ENCODE measurements at places on chromosomes 12 and 14.

DNA sequence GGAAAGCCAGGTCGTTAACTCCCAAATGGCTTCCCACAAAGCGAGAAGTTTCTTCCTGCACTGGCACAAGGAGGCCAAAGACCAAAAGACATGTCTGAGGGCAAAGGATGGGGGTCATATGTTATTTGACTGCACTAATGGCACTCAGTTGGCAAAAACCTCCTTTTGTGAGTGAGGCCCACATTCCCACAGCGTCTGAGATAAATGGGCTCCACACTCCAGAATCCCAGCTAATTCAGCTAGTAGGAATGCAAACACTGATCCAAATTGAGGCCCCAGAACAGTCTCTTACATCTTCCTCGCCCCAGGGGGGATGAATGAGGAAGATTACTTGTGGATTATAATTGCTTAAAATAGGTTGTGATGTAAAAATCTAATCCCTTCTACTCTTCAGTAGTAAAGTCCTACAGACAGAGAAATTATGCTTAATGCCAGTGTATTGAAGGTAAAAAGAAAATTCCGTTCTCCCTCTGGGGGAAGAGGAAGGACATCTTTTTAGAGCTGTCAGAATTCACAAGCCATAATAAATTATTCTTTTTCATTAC, 86.4 kb upstream of the PIWIL1 start:
- DNase-seq: no peak

DNA sequence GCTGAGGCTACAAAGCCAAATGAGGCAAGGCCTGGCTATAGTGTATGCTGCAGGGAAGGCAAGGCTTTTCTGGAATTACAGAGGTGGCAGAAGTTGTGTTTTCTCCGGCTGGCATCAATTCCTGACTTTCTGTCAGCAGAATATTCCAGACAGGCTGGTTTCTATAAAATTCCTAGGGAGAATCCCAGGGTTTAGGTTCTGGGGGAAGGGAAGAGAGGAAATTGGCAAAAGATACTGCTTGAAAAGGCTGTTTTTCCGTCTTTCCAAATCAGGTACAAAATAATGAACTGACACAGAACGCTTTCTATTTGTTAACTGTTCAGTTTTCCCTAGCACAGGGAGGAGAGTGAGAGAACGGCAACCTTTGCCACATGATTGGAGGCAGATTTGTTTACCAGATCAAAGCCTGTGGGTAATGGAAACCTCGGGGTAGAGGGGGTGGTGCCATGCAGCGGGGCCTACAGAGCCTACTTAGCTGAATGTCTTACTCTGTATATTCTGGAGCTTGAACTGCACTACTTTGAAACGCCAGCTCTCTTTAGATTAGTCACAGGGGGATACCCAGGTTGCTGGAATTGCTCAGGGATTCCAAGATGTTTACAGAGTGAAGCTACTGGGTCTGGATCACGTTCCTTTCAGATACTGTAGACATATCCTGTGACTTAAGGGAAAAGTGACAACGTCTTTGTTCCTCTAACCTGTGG, 65.8 kb upstream of the DACT1 start:
- peak; percentile 23 for DNase-seq

GRCh38 chr12:29672580-29672979, 111.2 kb downstream of the TMTC1 start:
- no peak for DNase-seq

DNA sequence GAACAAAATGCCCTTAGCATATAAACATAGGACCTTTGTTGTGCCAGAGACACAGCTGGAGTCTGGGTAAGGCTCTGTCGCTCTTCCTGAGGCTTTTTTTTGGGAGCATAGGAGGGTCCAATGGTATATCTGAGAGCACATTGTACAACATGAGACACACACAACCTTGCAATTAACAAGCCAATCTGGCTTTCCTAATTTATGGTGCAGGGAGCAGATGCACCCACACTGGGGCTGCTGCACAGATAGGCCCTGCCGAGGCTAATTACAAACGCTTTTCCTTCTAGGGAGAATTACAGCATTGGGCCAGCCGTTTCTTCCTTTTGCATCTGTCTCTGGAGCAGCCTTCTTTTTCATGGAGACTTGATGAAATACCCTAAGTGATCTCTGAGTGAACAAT, 75.0 kb upstream of the OVCH1 start:
- no peak for DNase-seq

- DNase-seq: no peak
Measured at GRCh38 chr12:69694123-69694522, 5.0 kb downstream of the BEST3 start.

All from stimulated activated CD4-positive, alpha-beta T cell treated with anti-CD3 and anti-CD28 coated beads, Interleukin-12 subunit alpha, Interleukin-12 subunit beta, amount 100 ng/mL, for 24 hours (primary cell).